ENCODE measurements at places on chromosomes 11 and 22. TPM values are rescaled to one million over a fixed set of nuclear protein-coding genes. Genes with fewer than 3 reads are reported as not detected.

Gene IFITM10
- 0.31 TPM for total RNA-seq

Gene SC5D
- 20.5 TPM for total RNA-seq

- peak; percentile 48 for DNase-seq
Measured at GRCh38 chr11:122215244-122215992, 99.4 kb upstream of the BLID start.

DNA sequence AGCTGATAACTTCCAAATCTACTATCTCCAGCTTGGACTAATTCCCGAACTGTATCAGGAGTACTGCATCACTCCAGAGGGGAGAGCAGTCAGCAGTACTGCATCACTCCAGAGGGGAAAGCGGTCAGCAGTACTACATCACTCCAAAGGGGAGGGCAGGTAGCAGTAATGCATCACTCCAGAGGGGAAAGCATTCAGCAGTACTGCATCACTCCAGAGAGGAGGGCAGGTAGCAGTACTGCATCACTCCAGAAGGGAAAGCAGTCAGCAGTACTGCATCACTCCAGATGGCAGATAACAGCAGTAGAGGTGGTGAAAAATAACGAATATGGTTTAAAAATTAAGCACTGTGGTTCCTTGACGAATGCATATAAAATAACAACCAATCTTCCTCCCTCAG, 8.4 kb downstream of the CWC15 start:
- DNase-seq, result no peak

Gene TRIM77
- not detected for total RNA-seq

Gene MYBPC3
- not detected for total RNA-seq

DNA sequence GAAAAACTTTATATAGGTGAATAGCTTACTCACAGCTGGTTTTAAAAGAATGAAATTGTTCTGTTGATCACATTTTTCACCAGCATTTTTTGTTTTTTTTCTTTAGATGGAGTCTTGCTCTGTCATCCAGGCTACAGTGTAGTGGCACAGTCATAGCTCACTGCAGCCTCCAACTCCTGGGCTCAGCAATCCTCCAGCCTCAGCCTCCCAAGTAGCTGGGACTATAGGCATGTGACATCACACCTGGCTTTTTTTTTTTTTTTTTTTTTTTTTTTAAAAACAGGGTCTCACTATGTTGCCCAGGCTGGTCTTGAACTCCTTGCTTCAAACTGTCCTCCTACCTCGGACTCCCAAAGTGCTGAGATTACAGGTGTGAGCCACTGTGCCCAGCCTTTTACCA, 3.6 kb downstream of the PACS1 start:
- peak; percentile 40 for DNase-seq

DNA sequence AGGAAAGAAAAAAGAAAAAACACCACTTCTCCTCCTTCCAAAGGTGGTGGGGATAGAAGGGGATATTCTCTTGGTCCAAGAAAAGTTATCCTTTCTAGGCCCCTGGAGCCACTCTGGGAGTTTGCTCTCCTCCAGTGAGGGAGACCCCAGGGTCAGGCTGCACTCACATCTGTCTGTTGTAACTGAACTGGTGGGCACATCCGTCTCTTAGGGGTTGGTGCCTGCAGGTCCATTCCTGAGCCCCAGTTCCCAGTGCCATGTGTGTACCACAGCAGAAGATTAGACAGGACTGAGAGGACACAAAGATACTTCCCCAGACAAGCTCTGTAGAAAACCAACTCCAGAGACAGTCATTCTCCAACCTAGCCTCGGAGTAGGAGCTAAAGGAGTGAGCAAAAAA, 3.1 kb upstream of the ATG2A start:
- no peak for DNase-seq

GRCh38 chr11:10459029-10459970, 4.2 kb downstream of the AMPD3 start:
- DNase-seq, result peak; percentile 82

GRCh38 chr22:30386960-30387827, at the start of gene RNF215:
RNF215 (minus strand) TSS chr22:30387411; CDS start chr22:30387313, 98 bp downstream.
- peak; percentile 78 for DNase-seq

DNA sequence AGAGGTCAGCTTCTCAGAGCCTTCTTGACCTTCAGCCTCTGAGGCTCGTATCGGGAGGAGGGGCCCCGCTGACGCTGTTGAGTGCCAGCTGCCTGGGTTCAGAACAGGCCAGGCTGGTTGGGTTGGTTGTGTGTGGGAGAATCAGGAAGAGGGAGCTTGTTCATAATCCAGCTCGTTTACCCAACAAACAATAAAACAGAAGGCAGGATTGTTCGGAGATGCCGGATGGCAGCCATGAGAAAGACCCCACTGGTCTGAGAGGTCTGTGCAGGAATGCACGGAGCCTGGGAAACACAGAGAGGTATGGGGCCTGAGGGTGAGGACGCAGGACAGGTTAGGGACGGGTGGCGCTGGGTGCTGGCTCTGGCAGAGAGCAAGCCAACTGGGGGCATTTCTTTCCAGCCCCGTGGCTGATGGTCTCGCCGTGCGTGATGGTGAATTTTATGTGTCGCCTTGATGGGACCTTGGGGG, 31.6 kb upstream of the SHANK2 start:
- DNase-seq, result no peak

- DNase-seq, result no peak
Measured at GRCh38 chr11:38460896-38461295, 1862.9 kb upstream of the RAG2 start.
